ENCODE measurements at places on chromosomes 11 and 22. TPM values are rescaled to one million over a fixed set of nuclear protein-coding genes. Genes with fewer than 3 reads are reported as not detected.

The DBX1 gene
- total RNA-seq, result not detected

DNA sequence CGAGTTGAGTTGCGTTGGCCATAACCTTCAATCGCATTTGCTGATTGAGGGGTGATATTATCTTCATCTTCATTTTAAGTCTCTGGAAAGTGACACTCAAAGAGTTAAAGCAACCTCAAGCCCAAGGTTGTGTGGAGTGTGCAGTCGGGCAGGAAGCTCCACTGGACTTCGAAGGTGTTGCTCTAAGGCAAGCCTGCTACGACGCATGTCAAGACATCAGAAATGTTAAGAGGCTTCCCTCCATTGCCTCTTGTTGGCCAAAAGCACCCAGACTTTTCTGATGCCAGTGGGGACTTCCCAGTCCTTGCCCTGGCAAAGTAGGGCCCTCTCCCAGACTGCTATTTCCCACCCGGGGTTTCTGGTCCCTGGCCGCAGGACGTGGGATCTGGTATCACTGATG is 23.6 kb upstream of the SCGB1D1 start:
- H3K27ac ChIP-seq, result no peak overlapping the region
- peaks cover 34% of the 10 kb centered on the region for H3K27me3 ChIP-seq
- no peaks in the 10 kb centered on the region for H3K36me3 ChIP-seq
- peaks cover 1% of the 10 kb centered on the region for H3K4me1 ChIP-seq

DNA sequence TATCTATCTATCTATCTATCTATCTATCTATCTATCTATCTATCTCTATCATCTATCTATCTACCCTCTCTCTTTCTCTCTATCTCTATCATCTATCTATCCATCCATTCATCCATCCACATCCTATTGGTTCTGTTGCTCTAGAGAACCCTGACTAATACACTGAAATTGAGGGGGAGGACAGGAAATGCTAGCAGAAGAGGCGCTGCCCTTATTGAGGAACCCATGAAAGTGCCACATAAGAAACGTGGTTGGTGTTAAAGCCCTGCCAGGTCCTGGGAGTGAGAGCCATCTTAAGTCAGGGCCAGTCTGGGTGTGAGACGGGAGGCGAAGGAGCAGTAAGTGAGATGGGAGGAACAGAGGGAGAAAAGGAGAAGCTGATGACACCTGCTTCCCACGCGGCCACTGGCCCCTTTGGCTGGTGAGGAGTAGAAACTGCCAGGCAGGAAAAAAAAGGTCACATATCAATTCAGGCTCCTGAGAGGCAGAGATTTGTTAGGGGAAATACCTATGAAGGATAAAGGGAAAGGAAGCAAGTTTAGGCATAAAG is 87.9 kb upstream of the PLET1 start:
- H3K27ac ChIP-seq, result no peak overlapping the region
- DNase-seq, result no peak
- no peak overlapping the region for H3K4me3 ChIP-seq
- no peaks in the 10 kb centered on the region for H3K36me3 ChIP-seq
- H3K27me3 ChIP-seq, result no peaks in the 10 kb centered on the region
- H3K4me1 ChIP-seq, result peaks cover 2% of the 10 kb centered on the region

The RFPL1 gene
- not detected for total RNA-seq

The RBMXL2 gene
- total RNA-seq, result not detected

The TSGA10IP gene
- not detected for total RNA-seq

DNA sequence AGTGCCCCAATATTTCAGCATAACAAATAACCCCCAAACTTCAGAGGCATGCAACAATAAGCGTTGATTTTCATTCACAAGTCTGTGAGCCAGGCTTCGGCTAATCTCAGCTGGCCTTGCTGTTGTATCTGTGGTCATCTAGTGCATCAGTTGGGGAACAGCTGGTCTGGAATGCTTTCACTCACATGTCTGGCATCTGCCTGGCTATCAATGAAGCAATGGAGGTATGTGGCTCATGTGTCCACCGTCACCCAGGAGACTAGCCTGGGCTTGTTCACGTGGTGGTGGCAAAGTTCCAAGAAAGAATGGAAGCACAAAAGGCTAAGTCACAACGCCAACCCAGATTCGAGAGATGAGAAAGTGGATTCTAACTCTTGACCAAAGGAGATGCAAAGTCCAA is 304.8 kb upstream of the ISX start:
- H3K27ac ChIP-seq, result no peak overlapping the region
- no peaks in the 10 kb centered on the region for H3K36me3 ChIP-seq
- no peaks in the 10 kb centered on the region for H3K4me1 ChIP-seq
- H3K4me3 ChIP-seq, result no peak overlapping the region

DNA sequence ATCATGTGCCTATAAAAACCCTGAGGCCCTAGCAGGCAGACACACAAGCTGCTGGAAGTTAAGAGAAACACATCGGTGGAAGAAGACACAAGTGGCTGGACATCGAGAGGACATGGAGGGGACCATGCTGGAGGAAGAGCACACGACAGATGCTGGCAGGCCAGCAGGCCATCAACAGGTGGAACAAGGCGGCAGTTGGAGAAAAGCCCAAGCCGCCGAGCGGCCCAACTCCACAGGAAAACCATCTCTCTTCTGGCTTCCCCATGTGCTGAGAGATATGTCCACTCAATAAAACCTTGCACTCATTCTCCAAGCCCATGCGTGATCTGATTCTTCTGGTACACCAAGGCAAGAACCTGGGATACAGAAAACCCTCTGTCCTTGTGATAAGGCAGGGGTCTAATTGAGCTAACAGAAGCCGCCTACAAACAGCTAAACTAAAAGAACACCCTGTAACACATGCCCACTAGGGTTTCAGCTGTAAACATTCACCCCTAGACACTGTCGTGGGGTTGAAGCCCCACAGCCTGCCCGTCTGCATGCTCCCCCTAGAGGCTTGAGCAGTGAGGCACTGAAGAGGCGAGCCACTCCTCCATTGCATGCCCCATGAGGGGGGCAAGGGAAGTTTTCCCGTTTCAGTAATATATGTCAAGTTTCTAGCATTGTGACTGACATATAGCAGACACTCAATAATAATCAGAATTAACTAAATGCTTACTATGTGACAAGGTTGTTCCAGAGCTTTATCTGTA is 39.0 kb upstream of the MMP20 start:
- no peak overlapping the region for H3K27ac ChIP-seq
- peaks cover 13% of the 10 kb centered on the region for H3K27me3 ChIP-seq
- no peaks in the 10 kb centered on the region for H3K4me1 ChIP-seq

The OR8I2 gene
- not detected for total RNA-seq

The CADM1 gene
- total RNA-seq, result 0.72 TPM

The TMEM132A gene
- 3.5 TPM for total RNA-seq

The ZNF70 gene
- 2.6 TPM for total RNA-seq

- H3K4me3 ChIP-seq, result no peak overlapping the region
- no peaks in the 10 kb centered on the region for H3K4me1 ChIP-seq
- H3K36me3 ChIP-seq, result no peaks in the 10 kb centered on the region
Observed at GRCh38 chr11:102911758-102912481, 37.1 kb upstream of the MMP12 start.

DNA sequence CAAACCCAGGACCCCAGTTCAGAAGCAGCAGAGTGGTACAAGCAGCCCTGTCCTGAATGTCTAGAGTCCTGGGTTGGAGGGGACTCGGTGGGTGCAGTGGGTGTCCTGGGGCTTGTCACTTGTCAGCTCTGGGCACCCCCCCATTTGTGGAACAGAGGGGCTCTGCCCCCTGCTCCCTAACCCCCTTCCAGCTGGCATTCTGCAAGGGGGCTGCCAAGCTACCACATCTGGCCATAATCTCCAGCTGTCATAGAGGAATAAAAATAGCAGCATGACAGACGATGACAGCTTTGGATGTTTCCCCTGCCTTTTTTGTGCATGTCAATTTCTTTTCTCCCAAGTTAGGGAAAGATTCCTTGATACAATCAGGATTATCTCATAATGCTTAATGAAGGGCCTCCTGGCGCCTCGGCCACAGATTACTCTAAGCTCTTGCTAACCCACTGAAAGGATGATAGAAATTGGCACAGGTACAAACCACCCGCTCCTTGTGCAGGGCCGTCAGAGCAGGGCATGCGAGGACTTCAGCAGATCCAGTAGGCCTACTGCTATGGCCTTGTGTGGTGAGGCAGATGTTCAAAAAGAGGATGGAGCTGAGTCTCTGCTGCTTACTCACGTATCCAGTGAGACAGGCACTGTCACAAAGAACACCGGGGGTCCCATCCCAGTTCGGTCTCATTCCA is 83.0 kb downstream of the ISX start:
- H3K4me1 ChIP-seq, result peaks cover 4% of the 10 kb centered on the region
- H3K27me3 ChIP-seq, result peaks cover 7% of the 10 kb centered on the region
- no peaks in the 10 kb centered on the region for H3K36me3 ChIP-seq
- no peak overlapping the region for H3K4me3 ChIP-seq
- H3K27ac ChIP-seq, result no peak overlapping the region

The MOV10L1 gene
- total RNA-seq, result not detected

The ACTN3 gene
- 0.07 TPM for total RNA-seq
